GM10248 (cell line): ENCODE measurements at places on chromosomes 6 and 20.

- peak; percentile 90 for DNase-seq
Observed at GRCh38 chr6:154733183-154733625, at the start of gene SCAF8. Gene SCAF8 (plus strand): TSS chr6:154733416. CDS start chr6:154733901, 485 bp downstream.

DNA sequence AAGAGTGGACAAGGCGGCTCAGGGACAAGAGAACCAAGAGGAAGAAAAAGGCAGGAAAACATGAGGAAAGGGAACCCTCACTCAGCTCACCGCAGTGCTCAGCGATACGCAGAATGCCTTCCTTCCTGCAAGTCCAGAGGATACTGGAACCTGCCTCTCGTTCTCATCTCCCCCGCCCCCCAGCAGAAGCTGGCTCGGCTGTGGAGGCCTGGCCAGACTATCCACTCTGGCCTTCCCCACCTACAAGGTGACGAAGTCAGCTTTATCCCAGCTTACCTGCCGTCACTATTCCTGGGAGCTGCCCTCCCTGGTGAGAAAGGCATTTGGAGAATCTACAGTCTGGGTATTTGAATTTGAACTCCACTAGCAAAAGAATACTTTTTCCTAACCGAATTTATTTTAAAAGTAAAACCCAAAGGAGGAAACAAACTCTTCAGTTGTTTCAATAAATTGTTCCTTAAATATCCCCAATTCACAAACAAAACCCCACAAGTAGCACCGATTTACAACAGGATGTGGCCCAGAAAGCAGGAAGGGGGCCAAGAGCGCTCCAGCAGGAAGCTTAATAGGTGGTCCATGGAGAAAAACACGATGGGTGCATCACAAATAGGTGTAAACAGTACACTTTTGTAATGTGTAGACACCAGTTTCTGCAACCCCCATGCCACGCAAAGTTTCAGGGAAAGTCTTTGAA lies 2.1 kb upstream of the DIDO1 start:
- DNase-seq: no peak

DNA sequence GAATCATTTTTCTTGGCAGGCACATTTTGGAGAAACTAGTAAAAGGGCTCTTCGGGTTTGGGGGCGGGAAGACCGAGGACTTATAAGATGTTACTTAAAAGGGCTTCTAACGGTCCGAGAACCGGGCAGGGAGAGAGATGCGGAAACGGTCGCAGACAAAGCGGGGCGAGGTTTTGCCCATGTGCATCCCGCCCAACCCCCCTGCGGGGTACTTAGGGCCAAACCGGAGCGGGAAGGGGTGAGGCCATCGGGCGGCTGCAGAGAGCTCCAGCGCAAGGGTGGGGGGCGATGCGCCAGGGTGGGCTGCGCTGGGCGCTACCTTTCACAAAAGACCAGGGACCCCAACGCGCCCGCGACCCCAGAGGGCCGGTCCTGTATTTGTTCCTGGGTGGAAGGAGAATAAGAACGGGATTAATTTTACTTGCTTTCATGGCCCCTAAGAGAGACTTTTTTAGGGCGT lies 616 bp downstream of the TUBB start:
- DNase-seq: peak; percentile 40

- DNase-seq: no peak
Observed at GRCh38 chr6:24127316-24127715, 1.3 kb downstream of the NRSN1 start.

- DNase-seq: peak; percentile 37
Observed at GRCh38 chr6:137218473-137218916, 690 bp downstream of the IFNGR1 start.

GRCh38 chr6:40556023-40556422 lies 31.1 kb downstream of the LRFN2 start:
- DNase-seq: no peak

GRCh38 chr6:15132854-15133670 lies 112.8 kb upstream of the JARID2 start:
- DNase-seq: no peak

DNA sequence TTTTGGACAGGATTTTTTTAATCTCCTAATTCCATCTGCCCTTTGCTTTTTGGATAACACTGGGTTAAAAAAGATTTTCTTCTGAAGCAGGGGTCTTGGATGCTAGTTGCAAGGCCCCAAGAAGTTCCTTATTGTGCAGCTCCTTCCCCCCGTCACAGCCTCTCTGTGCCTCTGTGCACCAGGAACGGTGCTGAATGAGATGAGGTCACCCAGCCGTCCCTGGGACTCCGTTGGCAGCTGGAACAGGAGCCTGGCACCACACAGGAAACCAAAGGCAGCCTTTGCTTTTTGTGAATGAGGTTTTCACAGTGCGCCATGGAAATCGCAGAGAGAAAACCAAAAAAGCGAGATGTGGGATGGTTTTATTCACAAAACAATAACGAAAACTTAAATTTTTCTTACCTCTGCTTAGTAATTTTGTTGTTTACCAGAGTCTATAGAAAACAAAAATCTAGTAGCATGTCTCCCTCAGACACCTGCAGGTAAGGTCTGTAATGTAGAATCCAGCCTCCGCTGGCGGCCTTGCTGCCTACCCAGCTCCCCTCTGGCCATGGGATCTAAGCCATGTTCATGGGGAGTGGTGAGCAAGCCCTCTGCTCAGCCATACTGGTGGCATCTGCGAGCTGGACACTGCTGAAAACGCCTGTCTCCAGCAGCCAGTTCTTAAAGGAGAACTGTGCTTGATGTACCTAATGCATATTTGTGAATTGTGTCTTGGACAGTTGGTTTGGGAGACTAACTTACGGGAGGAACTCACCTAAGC lies 40.4 kb upstream of the SYNJ2 start:
- DNase-seq: no peak

GRCh38 chr6:123215211-123215610 lies 219.2 kb downstream of the CLVS2 start:
- no peak for DNase-seq

DNA sequence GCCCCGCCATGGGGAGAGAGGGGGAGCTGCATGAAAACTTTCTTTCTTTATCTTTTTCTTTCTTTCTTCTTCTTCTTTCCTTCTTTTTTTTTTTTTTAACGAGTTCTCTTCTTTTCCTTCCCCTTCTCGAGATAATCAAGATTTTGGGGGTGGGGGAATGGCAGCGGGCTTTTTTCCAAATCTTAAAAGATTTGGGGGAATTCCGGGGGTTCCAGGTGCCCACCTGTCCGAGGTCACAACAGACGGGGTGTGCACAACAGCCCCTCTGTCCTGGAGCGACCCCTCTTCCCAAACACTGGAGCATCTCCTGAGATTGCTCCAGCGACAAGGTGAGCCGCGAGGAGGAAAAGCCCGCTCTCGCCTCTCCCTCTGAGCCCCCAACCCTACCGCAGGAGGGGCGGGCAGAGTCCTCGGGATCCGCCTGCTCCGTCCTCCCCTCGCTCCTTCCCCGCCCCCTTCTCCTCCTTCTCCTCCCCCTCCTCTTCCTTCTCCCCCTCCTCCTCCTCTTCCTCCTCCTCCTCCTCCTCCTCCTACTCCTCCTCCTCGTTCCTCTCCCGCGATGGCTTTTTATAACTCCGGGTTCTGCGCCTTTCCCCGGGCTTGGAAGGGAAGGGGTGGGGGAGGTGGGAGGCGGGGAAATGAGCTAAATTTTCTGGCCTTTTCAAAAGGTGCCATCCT lies 689 bp upstream of the KCNB1 start:
- DNase-seq: no peak
